Endothelial cell (in vitro differentiated cells): ENCODE measurements at places on chromosomes 2 and 18. TPM values are rescaled to one million over a fixed set of nuclear protein-coding genes. Genes with fewer than 3 reads are reported as not detected.

GRCh38 chr2:185835974-185836373, 97.4 kb downstream of the FSIP2 start:
- peaks cover 2% of the 10 kb centered on the region for H3K27me3 ChIP-seq
- H3K4me1 ChIP-seq = no peaks in the 10 kb centered on the region
- no peak overlapping the region for H3K27ac ChIP-seq
- no peak overlapping the region for H3K4me3 ChIP-seq
- H3K36me3 ChIP-seq = no peaks in the 10 kb centered on the region

GRCh38 chr2:96507957-96508520, 2.9 kb upstream of the NEURL3 start:
- H3K36me3 ChIP-seq = peaks cover 3% of the 10 kb centered on the region
- H3K27me3 ChIP-seq = peaks cover 15% of the 10 kb centered on the region
- no peak overlapping the region for H3K27ac ChIP-seq
- peaks cover 4% of the 10 kb centered on the region for H3K4me1 ChIP-seq

GRCh38 chr2:8039732-8040131, 642.1 kb upstream of the ID2 start:
- H3K4me1 ChIP-seq = no peaks in the 10 kb centered on the region
- peaks cover 10% of the 10 kb centered on the region for H3K36me3 ChIP-seq
- no peak for DNase-seq
- no peak overlapping the region for H3K4me3 ChIP-seq
- no peak overlapping the region for H3K27ac ChIP-seq

GRCh38 chr2:175152242-175152641, 15.8 kb downstream of the ATF2 start:
- no peak for DNase-seq
- peaks cover 8% of the 10 kb centered on the region for H3K36me3 ChIP-seq
- H3K27ac ChIP-seq = no peak overlapping the region
- no peak overlapping the region for H3K4me3 ChIP-seq

GRCh38 chr2:11820650-11821049, 74.2 kb downstream of the LPIN1 start:
- H3K27ac ChIP-seq = no peak overlapping the region
- peaks cover 4% of the 10 kb centered on the region for H3K27me3 ChIP-seq
- DNase-seq = no peak
- H3K4me3 ChIP-seq = no peak overlapping the region
- no peaks in the 10 kb centered on the region for H3K4me1 ChIP-seq

DNA sequence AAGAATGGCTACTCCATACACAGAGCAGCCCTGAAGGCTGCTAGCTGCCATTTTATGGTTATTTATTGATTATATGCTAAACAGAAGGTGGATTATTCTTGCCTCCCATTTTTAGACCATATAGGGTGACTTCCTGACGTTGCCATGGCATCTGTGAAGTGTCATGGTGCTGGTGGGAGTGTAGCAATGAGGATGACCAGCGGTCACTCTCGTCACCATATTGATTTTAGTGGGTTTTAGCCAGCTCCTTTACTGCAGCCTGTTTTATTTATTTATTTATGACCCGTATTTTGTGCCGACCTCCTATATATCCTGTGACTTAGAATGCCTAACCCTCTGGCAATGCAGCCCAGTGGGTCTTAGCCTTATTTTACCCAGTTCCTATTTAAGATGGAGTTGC, 553.9 kb downstream of the TNS1 start:
- H3K4me3 ChIP-seq = no peak overlapping the region
- H3K4me1 ChIP-seq = peaks cover 5% of the 10 kb centered on the region
- no peaks in the 10 kb centered on the region for H3K27me3 ChIP-seq
- H3K27ac ChIP-seq = no peak overlapping the region

GRCh38 chr2:86818114-86818801, 27.5 kb upstream of the CD8A start:
- H3K27ac ChIP-seq = no peak overlapping the region
- no peaks in the 10 kb centered on the region for H3K4me1 ChIP-seq
- H3K36me3 ChIP-seq = no peaks in the 10 kb centered on the region
- H3K27me3 ChIP-seq = peaks cover 3% of the 10 kb centered on the region
- no peak for DNase-seq

DNA sequence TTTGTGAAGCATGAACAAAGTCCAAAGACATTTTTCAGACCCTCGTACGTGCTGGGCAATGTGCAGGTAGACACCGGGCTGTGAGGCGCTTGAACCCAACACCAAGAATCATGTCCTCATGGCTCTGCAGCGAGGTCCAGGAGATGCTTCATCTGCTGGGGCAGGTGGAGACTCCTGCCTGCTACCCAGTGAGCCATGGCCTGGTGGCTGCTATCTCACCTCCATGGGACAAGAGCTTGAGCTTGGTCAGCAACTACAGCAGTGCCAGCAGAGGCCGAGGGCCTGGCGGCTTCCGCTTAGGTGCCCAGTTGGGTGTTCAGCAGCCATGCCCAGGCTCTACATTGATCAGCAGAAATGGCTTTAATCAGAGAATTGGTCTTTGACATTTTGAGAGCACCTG, 281.0 kb upstream of the HS6ST1 start:
- H3K27me3 ChIP-seq = peaks cover 2% of the 10 kb centered on the region
- H3K27ac ChIP-seq = no peak overlapping the region
- no peak for DNase-seq
- no peak overlapping the region for H3K4me3 ChIP-seq
- H3K4me1 ChIP-seq = no peaks in the 10 kb centered on the region

GRCh38 chr2:108409768-108410167, 32.0 kb downstream of the SULT1C4 start:
- no peak for DNase-seq
- H3K4me1 ChIP-seq = no peaks in the 10 kb centered on the region
- H3K4me3 ChIP-seq = no peak overlapping the region
- H3K27ac ChIP-seq = no peak overlapping the region
- peaks cover 18% of the 10 kb centered on the region for H3K36me3 ChIP-seq
- H3K27me3 ChIP-seq = peaks cover 3% of the 10 kb centered on the region

DNA sequence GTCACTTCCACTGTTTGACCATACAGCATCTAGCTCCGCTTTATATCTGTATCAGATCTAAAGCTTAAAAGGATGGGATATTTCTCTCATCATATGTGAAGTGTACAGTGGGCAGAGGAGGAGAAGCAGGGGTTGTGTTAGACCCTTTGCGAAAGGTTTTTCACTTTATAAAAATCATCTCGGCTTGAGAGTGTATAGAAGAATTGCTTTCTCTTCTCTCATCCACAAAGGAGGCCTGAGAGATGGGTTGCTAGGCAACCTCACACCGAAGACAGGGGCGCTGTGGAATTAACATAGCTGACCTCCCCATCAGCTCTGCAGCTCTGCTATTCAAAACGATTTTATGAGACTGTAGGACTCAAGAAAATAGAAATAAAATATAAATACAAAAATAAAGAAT, 70.2 kb upstream of the GALNT3 start:
- no peak overlapping the region for H3K4me3 ChIP-seq
- peaks cover 40% of the 10 kb centered on the region for H3K36me3 ChIP-seq
- H3K27me3 ChIP-seq = peaks cover 2% of the 10 kb centered on the region

- peaks cover 7% of the 10 kb centered on the region for H3K36me3 ChIP-seq
- H3K27me3 ChIP-seq = peaks cover 2% of the 10 kb centered on the region
- no peak overlapping the region for H3K4me3 ChIP-seq
- no peak for DNase-seq
- peaks cover 3% of the 10 kb centered on the region for H3K4me1 ChIP-seq
These were observed 11.2 kb downstream of the CFAP210 start for GRCh38 chr2:169683054-169683424.

DNA sequence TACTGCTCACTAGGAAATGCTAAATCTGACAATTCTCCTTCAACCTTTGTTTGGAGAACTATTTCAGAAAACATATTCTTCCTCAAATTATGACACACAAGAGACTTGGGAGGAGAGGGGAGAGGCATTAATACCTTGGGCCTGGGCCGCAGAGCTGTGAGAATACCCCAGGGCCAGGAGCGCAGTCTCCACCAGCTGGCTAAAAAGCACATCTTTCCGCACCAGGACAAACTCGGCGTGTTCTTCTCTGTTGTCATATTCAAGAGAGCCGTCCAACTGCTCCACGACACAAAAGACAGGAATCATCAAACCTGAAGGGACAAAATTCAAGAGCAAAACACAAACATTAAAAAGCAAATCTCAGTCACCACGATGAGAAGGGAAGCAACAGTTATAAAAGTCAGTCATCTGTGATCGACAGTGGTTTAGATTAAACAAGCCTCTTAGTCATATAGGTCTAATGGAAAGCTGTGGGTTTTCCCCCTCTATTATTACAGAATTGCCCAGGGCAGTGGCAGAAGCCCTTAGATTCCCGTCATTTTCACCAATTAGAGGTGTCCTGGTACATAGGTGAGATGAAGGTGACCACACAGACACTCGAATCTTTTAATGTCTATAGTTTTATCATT, 24.4 kb downstream of the SATB2 start:
- H3K27ac ChIP-seq = no peak overlapping the region
- H3K27me3 ChIP-seq = no peaks in the 10 kb centered on the region
- DNase-seq = no peak
- H3K4me3 ChIP-seq = no peak overlapping the region
- no peaks in the 10 kb centered on the region for H3K36me3 ChIP-seq

GRCh38 chr18:6629635-6630140, 99.8 kb upstream of the ARHGAP28 start:
- H3K36me3 ChIP-seq = no peaks in the 10 kb centered on the region
- no peak overlapping the region for H3K27ac ChIP-seq
- H3K4me1 ChIP-seq = no peaks in the 10 kb centered on the region
- DNase-seq = no peak

GRCh38 chr2:240425236-240425615, 10.2 kb upstream of the GPC1 start:
- no peak overlapping the region for H3K27ac ChIP-seq
- H3K36me3 ChIP-seq = peaks cover 16% of the 10 kb centered on the region
- no peaks in the 10 kb centered on the region for H3K4me1 ChIP-seq
- no peak for DNase-seq
- H3K27me3 ChIP-seq = peaks cover 2% of the 10 kb centered on the region
- H3K4me3 ChIP-seq = no peak overlapping the region

GRCh38 chr2:64730551-64731262, 77.0 kb upstream of the SERTAD2 start:
- H3K4me3 ChIP-seq = no peak overlapping the region
- H3K27ac ChIP-seq = no peak overlapping the region
- no peaks in the 10 kb centered on the region for H3K27me3 ChIP-seq
- H3K36me3 ChIP-seq = no peaks in the 10 kb centered on the region
- H3K4me1 ChIP-seq = peaks cover 12% of the 10 kb centered on the region

DNA sequence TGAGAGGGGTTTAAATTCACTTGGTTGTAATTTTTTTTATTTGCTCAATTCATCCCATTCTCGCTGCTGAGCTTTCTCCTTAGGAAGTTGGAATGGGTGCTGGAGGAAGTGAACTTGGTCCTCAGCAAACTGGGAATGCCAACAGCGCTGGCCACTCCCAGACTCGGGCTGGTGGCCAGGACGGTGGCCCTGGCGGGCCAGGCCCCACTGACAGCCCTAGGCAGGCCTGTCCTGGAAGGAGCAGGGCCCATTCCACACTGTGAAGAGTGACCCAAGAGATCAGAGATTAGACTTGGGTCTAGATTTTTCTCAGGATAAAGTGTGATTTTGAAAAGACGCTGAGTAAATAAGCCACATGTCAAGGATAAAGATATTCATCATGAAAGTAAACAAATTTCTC, 132.7 kb downstream of the HDAC4 start:
- H3K36me3 ChIP-seq = no peaks in the 10 kb centered on the region
- DNase-seq = no peak
- H3K27me3 ChIP-seq = peaks cover 9% of the 10 kb centered on the region
- H3K4me3 ChIP-seq = no peak overlapping the region

GRCh38 chr2:70728128-70728527, 39.9 kb downstream of the ADD2 start:
- DNase-seq = no peak
- H3K27me3 ChIP-seq = no peaks in the 10 kb centered on the region
- H3K4me3 ChIP-seq = no peak overlapping the region
- peaks cover 17% of the 10 kb centered on the region for H3K4me1 ChIP-seq
- no peaks in the 10 kb centered on the region for H3K36me3 ChIP-seq

- DNase-seq = no peak
- H3K27ac ChIP-seq = no peak overlapping the region
- H3K27me3 ChIP-seq = peaks cover 16% of the 10 kb centered on the region
- no peaks in the 10 kb centered on the region for H3K4me1 ChIP-seq
These were observed 21.0 kb downstream of the CCT7 start for GRCh38 chr2:73255007-73255644.

- DNase-seq = no peak
- H3K4me1 ChIP-seq = peaks cover 2% of the 10 kb centered on the region
- H3K4me3 ChIP-seq = no peak overlapping the region
- no peaks in the 10 kb centered on the region for H3K36me3 ChIP-seq
- no peak overlapping the region for H3K27ac ChIP-seq
- no peaks in the 10 kb centered on the region for H3K27me3 ChIP-seq
These were observed 69.4 kb upstream of the ARHGAP28 start for GRCh38 chr18:6659963-6660725.

GRCh38 chr18:36045241-36045991, 21.9 kb downstream of the RPRD1A start:
- peaks cover 14% of the 10 kb centered on the region for H3K4me1 ChIP-seq
- H3K27ac ChIP-seq = peak overlapping the region; percentile 38
- H3K36me3 ChIP-seq = no peaks in the 10 kb centered on the region
- no peak for DNase-seq
- peaks cover 2% of the 10 kb centered on the region for H3K27me3 ChIP-seq
- no peak overlapping the region for H3K4me3 ChIP-seq

- H3K27ac ChIP-seq = no peak overlapping the region
- H3K27me3 ChIP-seq = peaks cover 8% of the 10 kb centered on the region
- no peaks in the 10 kb centered on the region for H3K36me3 ChIP-seq
- no peak for DNase-seq
- H3K4me1 ChIP-seq = no peaks in the 10 kb centered on the region
These were observed 38.5 kb upstream of the GALNT14 start for GRCh38 chr2:31176742-31177141.

- H3K36me3 ChIP-seq = peaks cover 70% of the 10 kb centered on the region
- H3K27me3 ChIP-seq = peaks cover 1% of the 10 kb centered on the region
- peaks cover 56% of the 10 kb centered on the region for H3K4me1 ChIP-seq
- DNase-seq = no peak
These were observed 52.5 kb downstream of the SETBP1 start for GRCh38 chr18:44733069-44733753.

- H3K27ac ChIP-seq = peak overlapping the region; percentile 72
- peak overlapping the region; percentile 93 for H3K4me3 ChIP-seq
- H3K36me3 ChIP-seq = no peaks in the 10 kb centered on the region
- peaks cover 18% of the 10 kb centered on the region for H3K27me3 ChIP-seq
These were observed 1.1 kb upstream of the FZD5 start for GRCh38 chr2:207770602-207771404.

- peak overlapping the region; percentile 78 for H3K4me3 ChIP-seq
- peak overlapping the region; percentile 61 for H3K27ac ChIP-seq
- peaks cover 2% of the 10 kb centered on the region for H3K27me3 ChIP-seq
These were observed 58.2 kb downstream of the KLF7 start for GRCh38 chr2:207107551-207107950.

The VWC2L gene
- not detected for total RNA-seq

The MRPL33 gene
- 52.0 TPM for total RNA-seq

The FAM210A gene
- 15.4 TPM for total RNA-seq

The CHST10 gene
- total RNA-seq = 20.6 TPM

The KCNJ3 gene
- total RNA-seq = not detected

The IL37 gene
- not detected for total RNA-seq

The DSG1 gene
- total RNA-seq = not detected

The HOXD13 gene
- not detected for total RNA-seq

The ARHGAP15 gene
- not detected for total RNA-seq
